ENCODE measurements at places on chromosomes 11 and 22.
A peak's percentile ranks its signal among the peaks of the same experiment; 100 is the strongest.

- no peak for DNase-seq
These were observed 9.8 kb downstream of the TST start for GRCh38 chr22:37009490-37009889.

DNA sequence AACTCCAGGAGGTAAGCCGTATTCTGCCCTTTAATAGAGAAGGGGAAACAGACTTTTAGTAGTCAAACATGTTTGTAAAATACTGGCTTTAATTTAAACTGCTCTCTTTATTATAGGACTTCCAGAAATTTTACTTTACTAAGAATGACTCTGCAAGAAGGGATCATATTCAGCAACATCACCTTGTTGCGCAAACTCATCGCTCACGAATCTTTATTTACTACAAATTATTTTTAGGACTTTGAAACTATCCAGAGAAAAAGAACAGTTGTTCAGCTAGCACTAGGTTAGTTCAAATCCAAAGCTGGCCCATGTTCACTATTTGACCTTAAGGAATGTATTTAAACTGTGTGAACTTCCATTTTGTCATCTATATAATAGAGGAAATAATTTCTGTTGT is 498.3 kb upstream of the TENM4 start:
- DNase-seq = no peak

- no peak for DNase-seq
These were observed 5.4 kb downstream of the NAV2 start for GRCh38 chr11:19718051-19718450.

DNA sequence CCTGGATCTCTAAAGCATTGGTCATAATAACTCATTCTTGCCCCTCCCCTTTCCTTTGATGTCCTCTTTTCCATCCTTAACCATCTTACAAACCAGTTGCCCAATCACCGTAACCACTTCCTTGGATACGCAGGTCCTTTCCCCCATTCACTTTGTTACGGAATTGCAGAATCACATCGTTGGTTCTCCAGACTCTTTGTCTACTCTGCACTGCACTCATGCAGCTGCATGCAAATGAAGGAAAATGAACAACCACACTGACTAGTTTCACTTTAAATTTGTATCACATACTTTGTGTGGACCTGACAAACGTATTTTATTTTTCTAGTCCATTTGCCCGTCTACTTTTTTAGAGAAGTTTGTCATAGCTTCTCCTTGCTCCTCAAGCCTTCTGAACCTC is 69.9 kb downstream of the SLC5A12 start:
- DNase-seq = no peak

DNA sequence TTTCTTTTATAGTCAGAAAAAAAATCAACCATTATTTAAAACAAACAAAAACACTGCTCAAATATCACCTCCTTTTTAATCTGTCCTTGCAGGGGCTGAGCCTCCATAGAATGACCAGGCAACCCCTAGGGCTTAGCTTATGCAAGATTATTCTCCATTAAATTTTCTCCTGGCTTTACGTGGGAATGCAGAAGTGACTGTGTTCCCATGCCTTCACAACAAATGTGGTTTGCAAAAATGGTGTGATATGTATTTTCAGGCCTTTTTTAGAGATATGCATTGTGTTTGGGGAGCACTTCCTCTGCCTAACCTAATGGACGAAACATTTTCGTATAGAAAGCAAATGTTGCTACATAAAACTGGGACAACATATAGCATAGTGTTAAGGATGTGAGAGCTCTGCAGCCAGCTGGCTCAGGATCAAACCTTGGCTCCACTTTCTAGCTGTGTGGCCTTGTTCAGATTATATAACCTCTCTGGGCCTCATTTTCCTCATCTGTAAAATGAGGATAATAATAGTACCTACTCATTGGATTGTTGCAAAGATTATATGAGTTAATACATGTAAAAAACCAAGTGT is 82.6 kb downstream of the PARVA start:
- no peak for DNase-seq

DNA sequence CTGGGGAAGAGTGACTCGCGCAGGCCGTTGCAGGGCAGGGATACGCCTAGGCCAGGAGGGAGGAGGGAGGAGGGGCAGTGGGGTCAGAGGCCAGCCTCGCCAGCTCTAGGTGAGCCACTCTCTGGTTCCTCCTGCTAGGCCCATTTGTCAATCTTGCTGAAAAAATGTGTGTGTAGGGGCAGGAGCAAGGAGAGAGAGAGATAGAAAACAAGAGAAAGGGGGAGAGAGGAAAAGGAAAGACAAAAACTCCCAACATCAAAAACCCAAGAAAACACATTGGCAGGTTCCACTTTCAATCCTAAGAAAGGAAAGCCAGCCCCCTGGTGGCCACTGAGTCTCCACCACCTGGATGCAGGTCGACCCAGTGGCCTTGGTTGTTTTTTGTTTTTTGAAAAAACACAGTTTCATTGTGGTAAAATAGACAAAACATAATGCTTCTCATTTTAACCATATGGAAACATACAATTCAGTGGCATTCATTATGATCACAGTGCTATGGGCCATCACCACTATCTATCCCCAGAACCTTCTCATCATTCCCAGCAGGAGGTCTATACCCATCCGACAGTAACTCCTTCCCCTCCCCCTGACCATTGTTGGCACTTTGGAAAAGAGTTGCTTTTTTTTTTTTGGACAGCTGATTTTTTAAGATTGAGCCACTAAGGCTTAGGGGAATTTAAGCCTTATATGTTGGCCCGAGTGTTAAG is 10.9 kb downstream of the OMP start:
- DNase-seq = peak; percentile 45

DNA sequence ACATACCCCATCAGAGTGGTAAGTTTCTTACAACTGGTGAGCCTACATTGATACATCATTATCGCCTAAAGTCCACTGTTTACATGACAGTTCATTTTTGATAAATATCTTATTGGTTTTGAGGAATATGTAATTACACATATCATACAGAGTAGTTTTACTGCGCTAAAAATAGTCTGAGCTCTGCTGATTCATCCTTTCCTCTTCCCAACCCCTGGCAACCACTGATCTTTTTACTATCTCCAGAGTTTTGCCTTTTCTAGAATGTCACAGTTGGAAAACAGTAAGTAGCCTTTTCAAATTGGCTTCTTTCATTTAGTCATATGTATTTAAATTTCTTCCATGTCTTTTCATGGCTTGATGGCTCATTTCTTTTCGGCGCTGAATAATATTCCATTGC is 112.8 kb downstream of the LARGE1 start:
- DNase-seq = no peak

DNA sequence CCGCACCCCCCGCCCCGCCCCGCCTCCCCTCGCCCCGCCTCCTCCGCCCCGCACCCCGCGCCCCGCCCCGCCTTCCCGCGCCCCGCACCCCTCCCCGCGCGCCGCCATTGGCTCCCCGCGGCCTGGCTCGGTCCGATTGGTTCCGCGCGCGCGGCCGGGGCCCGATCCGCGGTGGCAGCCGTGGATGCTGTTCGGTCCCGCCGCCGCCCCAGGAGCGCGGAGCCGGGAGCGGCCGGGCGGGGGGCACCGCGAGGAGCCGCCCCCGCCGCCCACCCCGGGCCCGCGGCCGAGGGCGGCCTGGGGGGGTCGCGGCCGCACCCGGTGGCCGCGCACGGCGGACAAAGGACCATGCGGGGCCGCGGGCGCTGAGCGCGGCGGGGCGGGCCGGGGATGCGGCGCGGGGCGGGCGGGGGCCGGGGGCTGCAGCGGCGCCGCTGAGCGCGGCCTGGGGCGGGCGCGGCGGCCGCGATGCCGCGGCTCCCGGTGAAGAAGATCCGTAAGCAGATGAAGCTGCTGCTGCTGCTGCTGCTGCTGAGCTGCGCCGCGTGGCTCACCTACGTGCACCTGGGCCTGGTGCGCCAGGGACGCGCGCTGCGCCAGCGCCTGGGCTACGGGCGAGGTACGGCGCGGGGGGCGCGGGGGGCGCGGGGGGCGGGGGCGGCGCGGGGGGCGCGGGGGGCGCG is at the start of gene B4GALNT4:
B4GALNT4 (plus strand) TSS at position 164 of the 683 bp plus-strand sequence; CDS start at position 469, 305 bp downstream.
- DNase-seq = peak; percentile 32

DNA sequence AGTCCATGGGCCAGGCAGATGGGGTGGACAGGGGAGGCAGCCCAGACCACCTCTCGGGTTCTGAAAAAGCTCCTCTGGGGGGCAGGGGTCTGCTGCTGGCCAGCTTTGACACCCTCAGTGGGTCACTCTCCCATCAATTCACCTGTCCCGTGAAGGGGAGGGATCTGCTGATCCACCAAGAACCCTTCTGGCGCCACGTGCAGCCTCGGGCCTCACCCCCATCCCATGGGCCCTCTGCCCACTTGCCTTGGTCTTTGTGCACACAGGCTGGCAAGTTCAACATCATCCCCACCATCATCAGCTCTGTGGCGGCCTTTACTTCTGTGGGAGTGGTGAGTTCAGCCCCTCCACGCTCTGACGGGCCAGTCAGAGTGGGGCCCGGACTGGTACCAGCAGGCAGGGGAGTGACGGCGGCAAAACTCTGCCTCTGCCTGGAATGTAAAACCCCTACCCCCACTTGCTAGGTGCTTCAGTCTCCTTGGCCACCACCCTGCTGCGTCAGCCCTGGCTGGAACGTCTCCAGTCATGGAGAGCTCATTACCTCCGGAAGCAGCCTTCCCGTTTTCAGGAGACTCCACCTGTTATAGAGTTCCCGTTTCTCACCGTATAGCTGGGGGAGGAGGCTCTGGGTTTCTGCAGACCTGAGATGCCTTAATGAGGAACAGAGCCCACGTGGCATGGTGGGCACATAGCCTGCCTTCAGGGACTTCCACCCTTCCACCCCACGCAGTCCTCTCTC is 12.7 kb downstream of the PRG3 start:
- DNase-seq = no peak

GRCh38 chr11:122105044-122105758 is 10.8 kb downstream of the BLID start:
- no peak for DNase-seq

- DNase-seq = no peak
These were observed 114.5 kb upstream of the TTC12 start for GRCh38 chr11:113199866-113200265.

DNA sequence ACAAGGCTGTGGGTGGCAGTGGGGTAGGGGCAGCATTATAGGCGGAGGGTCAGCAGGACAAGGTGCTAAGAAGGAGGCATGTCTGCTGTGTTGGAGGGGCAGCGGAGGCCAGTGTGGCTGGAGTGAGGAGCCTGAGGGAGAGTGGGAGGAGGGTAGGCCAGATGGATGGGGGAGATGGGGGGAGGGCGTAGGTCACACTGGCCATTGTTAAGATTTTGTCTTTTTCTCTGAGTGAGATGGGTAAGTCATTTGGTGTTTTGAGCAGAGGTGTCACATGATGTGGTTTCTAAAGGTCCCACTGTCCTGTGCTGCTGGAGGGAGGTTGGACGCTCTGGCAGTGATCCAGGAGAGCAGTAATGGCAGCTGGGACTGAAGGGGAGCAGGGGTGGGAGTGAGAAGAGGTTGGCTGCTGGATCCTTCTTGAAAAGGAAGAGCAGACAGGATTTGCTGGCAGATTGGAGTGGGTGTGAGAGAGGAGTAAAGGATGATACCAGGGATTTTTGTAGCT is 9.8 kb downstream of the PPP6R3 start:
- DNase-seq = peak; percentile 15

DNA sequence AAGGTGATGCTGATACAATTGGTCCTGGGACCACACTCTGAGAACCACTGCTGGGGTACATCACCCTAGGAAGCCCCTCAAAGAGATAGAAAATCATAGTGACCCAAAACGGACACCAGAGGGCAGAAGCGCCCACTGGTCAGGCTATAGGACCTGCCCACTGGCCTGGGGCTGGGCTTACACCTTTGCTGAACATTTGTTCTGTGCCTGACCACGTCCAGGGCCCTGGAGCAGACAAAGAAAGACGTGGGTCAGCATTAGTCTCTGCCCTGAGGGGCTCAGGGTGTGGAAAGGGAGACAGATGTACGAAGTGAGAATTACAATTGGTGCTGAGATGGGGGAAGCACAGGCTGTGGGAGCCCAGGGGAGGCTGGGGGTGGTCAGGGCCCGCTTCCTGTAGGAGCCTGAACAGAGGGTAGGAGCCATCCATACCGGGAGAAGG is 14.4 kb upstream of the SERPINH1 start:
- DNase-seq = peak; percentile 28

DNA sequence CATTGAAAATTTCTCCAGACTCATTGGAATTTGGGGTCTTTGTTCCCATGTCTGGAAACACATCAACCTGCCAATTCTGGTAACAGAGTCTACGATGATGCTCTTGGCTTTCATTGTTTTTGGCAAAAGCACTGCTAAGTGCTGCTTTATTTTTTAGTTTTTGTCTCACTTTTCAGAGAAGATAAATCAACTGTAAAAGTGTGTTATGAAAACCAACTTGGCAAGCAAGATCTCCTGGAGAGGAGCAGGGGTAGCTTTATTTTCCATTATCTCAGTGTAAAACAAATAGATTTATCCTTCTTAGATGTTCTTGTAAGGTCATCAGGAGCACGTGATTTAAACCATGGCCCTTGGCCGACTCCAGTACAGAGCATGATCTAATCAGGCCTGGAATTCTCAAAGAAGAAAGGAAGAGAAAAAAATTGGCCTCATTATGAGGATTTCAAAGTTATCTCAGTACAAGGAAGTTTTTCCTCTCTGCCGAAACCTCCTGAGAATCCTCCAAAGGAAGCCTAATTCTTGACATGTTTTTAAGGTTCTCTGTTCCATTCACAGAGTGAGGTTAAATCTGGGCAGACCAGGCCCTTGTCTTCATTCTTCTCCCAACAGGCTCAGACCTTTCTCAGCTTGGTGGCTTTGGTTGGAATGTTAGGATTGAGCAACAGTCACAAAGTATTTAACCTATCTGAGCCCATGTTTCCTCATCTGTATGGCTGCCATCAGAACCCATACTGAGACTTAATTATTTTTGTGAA is 16.4 kb upstream of the PAMR1 start:
- no peak for DNase-seq

- peak; percentile 32 for DNase-seq
These were observed 73.1 kb upstream of the CLMP start for GRCh38 chr11:123268156-123268555.

DNA sequence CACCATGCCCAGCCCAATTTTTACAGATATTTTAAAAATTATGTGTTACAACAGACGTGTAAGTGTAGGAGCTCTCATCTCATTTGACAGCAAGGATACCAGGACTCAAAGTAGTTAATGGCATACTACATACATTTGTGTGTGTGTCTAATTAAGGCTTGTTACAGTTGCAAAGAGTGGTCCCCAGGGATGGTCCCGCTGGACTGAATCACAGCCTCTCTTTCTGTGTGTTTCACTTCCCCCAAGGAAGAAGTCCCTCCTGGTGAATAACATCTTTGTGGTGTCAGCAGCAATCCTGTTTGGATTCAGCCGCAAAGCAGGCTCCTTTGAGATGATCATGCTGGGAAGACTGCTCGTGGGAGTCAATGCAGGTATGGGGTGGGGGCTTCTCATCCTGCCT is 17.2 kb downstream of the SLC2A11 start:
- no peak for DNase-seq

- no peak for DNase-seq
These were observed 72.3 kb upstream of the CHRM4 start for GRCh38 chr11:46463701-46464421.

- no peak for DNase-seq
These were observed 37.9 kb downstream of the MYO18B start for GRCh38 chr22:25779890-25780289.

- no peak for DNase-seq
These were observed 4.4 kb downstream of the CACNA1I start for GRCh38 chr22:39574779-39575551.

GRCh38 chr22:43080616-43081015 is 8.6 kb downstream of the TTLL1 start:
- no peak for DNase-seq
